ENCODE measurements at places on chromosomes 7 and 10.

DNA sequence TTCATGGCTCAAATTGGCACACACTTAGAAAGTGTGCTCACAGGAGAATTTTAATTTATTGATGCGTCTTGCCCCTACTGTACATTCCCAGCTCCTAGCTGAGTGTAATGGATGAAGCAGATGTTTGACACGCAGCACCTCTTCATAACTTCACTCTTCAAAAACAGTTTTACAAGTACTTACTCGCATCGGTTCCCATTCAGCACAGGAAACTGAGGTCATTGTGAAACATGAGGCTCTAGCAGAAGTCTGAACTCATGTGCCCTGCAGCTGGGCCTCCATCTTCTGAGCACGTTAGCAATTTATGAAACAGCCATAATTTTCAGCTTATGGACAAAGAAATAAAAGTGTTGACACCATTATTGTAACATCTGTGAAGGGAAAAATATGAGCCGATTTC lies 558.9 kb upstream of the MGMT start:
- no peak for ATAC-seq

DNA sequence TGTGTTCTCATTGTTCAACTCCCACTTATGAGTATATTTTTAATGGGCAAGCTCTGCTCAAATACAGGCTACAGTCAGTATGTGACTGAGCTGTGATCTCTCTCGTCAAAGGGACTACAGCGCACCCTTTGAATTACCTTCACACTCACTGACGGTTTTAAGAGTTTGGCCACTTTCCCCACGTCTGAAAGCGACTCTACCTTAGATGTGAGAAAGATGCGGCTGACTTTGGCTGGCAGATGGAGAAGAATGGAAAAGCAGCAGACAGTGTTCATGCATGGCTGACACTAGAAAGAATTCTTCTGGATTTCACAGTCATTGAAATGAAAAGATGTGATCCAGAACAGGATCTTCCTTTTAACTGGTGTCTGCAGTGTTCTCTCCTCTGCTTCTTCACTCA lies 2.0 kb upstream of the ATRNL1 start:
- no peak for ATAC-seq

DNA sequence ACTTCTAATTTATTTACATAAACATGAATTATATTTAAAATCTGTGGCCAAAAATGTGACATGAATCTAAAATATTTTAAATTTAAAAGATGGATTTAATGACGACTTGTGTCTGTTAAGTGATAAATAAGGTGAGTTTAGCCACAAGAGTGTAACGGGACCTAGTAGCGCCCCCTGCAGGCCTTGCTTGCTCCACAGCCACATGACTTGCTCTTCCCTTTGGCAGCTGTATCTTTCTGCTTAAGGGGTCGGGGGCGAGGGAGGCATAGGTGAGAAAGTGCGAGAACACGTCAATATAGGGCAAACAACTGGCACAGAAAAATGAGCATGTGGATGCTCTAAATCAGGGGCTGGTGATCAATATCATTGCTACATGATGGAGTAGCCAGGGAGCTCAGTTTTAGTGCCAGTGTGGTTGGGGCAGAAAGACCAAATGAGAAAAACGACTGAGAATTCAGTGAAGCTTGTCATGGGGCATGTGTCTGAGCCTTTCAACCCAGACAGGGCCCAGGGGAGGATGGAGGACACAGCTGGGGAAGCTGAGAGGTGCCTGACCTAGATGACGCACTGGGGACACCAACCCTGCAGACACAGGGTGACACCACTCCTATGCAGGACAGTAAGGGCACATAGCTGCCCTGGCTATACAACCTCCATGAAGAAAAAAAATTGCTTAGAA lies 49.8 kb downstream of the PAXIP1 start:
- ATAC-seq = no peak

GRCh38 chr10:34181553-34182300 lies 633.4 kb downstream of the PARD3 start:
- no peak for ATAC-seq

- no peak for ATAC-seq
Measured at GRCh38 chr7:34752929-34753328, 94.9 kb downstream of the NPSR1 start.

GRCh38 chr7:94061326-94061725 lies 57.2 kb upstream of the BET1 start:
- ATAC-seq = no peak

Data from esophagus mucosa (tissue), 1 donor.